ENCODE measurements at places on chromosomes 1 and 21. TPM values are rescaled to one million over a fixed set of nuclear protein-coding genes. Genes with fewer than 3 reads are reported as not detected.
A peak's percentile ranks its signal among the peaks of the same experiment; 100 is the strongest.

- ATAC-seq, result no peak
These were observed 86.6 kb upstream of the ERRFI1 start for GRCh38 chr1:8112611-8113261.

Gene CFHR2
- not detected for total RNA-seq

Gene HRNR
- not detected for total RNA-seq

DNA sequence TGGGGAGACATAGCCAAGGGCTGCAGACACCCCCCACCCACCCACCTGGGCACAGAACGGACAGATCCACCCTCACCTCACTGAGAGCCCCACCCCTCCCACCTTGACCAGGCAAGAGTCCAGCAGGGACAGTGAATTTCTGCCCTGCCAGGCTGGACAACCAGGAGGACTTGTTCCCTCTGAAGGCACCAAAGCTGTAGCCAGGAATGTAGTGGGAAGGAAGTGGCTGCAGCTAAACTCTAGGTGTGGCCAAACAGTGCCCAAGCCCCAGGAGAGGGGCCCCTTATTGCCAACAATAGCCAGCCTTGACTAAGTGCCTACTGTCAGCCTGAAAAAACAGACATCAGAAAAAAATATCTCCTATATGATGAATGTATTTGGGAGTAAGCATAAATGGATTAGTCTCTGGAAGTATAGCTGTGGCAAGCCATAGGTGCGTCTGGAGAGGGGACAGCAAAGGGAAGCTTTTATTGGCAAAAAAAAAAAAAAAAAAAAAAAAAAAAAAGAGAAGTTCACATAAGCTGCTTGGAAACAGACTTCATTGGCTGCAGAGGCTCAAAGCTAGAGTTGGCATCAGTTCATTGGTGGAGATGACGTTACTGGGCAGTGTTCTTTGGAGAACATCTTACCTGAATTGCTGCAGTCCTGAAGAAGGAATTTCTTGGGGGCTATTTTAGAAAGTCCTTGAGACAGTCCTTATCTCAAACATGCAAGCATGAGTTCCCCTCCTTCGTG is 64.1 kb upstream of the TMEM51 start:
- no peak for ATAC-seq

DNA sequence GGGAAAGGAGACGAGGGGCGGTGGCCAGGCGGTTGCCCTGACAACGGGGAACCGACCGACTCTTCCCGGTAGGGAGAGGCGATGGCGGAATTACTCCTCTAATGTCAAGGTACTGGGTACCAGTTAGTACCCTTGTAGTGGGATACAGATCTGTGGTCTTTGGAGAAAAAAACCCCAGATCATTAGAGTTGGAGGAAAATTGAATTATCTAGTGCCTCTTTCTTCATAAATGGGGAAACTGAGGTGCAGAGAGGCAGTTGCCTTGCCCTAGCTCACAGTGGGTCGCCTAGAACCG is 545 bp upstream of the PEF1 start:
- ATAC-seq, result no peak

Gene PRKAA2
- total RNA-seq, result 63.3 TPM

Gene OLFML3
- 64.6 TPM for total RNA-seq

- ATAC-seq, result no peak
These were observed 13.2 kb upstream of the VCAM1 start for GRCh38 chr1:100706296-100706695.

DNA sequence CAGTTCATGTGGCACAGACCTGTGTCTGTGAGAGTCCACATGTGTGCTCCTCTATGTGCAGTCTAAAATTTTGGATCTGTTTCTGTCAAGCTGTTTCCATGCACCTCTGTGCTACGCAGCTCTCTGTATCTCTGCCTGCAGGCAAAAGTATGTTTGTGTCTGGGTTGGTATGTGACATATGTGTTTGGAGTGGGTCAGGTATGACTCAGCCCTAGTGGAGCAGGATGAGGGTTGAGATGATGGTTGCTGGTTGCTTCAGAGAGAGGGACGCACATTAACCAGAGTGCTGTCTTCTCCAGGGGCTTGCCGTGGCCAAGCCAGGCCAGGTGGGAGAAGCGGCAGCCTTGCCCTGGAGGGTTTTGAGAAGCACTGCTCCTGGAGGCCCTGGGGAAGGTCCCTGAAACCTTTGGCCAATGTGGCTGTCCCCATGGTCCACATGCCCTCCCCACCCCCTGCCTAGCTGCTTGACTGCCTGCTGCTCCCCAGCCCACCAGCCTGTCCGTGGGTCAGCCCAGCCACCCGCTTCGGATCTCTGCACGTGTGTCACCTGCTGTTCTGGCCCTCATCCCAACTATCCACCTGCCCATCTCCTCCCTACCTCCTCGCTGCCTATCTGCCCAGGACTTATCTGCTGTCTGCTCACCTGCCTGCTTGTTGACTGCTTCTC is 4.1 kb upstream of the EVA1B start:
- ATAC-seq, result no peak

DNA sequence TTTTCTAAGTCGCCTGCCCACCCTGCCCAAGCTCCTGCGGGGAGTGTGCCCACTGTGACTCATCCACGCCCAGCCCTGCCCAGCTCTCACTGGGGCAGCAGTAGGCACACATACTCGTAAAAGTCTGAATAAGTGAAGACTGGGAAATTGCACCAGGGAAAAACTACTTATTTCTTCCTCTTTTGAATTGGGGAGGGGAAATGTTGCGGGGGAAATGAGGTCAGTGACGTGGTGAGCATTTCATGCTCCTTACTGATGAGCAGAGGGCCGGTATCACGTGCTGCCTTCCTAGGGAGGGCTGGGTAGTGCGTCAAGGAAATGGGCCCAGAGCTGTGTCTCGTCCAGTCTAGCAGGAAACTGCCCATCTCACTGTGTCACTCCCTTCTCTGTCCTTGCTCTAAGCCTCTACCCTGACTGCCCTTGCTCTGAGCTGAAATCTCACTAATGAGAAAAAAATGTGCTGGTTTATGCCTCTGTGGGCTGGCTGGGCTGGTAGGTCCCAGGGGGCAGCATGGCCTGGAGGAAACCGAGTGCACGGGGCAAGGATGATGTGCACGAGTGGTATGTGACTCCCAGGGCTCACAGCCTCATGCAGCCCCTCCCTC is 13.5 kb upstream of the TNFRSF1B start:
- ATAC-seq, result peak; percentile 80

Gene RORC
- total RNA-seq, result not detected

Gene HSD3B1
- total RNA-seq, result not detected

Gene CLDN8
- 2.1 TPM for total RNA-seq

Gene USH2A
- not detected for total RNA-seq

DNA sequence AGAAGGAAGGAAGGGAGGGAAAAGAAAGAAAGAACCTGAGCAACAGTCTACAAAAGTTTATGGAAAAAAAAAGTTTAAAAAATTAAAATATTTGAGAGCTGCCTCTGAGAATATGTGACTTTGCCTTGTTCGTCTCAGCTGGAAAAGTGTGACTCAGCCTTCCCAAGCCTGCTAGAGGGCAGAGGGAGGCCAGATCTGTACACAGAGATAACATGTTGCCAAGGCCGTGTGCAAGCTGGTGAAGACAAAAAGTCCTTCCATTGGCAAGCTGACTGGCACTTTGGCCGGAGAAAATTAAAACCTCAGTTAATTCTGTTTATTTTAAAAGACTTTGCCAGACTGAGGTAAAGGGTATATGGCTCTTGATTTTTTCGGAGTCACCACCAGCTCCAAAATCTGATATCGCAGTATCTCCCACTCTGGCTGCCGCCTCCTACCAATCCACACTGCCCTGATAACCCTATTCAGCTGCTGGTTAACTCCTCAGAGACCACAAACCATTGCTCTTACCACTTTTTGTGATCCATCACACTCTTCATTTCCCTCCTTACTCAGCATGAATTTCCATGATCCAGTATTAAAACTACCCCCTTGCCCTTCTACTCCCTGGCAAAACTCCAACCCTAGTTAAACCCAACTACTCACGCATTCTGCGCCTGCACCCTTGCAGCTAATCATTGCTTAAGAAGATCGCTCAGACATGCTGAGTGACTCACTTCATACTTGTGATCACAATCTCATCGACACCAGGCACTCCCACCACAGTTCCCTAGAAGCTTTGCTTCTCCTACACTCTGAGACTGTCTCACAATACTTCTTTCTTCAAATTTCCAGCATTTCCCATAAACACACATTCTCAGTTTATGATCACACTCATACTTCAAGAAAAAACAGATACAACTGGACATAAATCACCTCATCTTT is 5.7 kb upstream of the PPP1R15B start:
- ATAC-seq, result peak; percentile 79

DNA sequence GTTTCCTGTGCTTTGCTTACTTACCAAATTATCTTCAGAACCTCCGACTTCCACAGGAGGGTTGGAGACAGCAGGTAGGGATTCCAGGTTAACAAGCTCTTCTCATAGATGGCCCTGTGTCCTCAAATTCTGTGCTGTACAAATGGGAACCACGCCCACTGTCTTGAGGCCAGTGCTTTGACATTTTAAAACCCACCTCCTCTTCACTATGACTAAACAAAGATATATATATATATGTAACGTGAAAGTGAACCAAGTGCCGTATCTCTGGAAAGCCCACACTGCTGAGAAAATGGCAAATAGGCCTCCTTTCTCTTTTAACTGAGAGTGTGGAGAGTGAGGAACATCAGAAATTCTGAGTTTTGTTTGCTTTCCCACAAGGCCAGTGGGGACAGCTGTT is 99.6 kb downstream of the ZBTB18 start:
- no peak for ATAC-seq

DNA sequence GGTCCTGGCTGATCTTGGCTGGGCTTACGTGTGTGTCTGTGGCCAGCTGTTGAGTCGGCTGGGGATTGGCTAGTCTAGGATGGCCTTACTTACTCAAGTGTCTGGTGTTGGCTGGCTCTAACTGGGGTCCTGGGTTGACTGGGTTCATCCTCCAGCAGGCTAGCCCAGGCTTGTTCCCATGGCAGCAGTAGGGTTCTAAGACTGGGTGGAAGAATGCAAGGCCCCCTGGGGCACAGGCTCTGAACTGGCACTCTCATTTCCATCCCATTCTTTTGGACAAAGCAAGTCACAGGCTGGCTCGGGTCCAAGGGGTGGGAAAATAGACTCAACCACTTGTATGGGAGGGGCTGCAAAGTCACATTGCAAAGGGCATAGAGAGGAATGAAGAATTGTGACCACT is 7.9 kb upstream of the OPRD1 start:
- ATAC-seq, result no peak

DNA sequence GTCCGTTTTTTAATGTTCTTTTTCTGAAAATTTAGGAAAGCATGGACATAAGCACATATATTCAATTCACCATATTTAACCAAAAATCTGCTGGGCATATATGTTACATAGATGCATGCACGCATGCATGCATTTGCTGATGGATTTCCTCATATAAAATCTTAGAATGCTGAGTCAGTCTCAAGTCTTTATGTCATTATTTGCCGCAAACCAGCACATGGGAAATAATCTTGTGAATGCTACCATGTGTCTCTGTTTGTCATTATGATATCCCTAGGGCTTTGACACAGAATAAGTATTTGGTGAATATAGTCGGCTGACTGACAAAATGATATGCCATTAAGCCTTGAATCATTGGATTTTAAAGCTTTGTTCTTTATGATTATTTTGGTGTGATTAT is 776.5 kb downstream of the KCNT2 start:
- no peak for ATAC-seq

Gene DNAI4
- total RNA-seq, result 10.1 TPM

DNA sequence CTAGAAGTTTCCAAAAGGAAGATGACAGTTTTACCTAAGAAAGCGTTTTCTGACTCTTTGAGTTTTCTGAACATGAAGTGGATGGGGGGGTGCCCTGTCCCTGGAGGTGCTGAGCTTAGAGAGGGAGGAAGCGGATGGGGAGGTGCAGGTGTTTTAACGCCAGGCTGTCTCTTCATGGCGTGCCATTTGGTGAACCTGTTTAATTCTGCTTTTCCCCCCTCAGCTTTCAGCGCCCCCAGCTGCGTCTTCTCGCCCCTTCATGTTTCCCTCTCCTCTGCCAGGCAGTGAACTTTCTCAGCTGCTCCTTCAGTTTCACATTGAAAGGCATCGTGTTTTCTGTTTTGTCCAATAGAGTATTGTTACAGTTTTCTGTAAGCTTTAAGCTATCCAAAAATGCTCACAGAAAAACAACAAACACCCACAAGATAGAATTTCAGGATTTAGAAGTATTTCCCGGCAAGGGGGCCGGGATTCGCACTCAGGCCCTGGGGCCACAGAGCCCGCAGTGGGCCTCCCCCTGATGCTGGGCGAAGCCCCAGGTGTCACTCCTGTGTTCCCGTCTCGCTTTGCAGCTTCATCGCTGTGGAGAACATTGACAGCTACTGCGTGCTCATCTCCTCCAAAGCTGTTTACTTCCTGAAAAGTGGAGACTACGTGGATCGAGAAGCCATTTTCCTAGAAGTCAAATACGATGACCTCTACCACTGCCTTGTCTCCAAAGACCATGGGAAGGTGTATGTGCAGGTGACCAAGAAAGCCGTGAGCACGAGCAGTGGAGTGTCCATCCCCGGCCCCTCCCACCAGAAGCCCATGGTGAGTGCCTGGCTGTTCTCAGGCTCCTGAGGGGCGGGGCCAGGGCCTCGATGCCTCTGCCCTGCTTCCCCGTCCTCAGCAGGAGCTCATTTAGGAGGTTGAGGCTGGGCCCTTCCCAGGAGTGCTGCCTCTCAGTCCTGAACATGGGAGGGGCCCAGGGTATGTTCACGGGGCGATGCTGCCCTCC is 111.4 kb downstream of the DHRS3 start:
- no peak for ATAC-seq

DNA sequence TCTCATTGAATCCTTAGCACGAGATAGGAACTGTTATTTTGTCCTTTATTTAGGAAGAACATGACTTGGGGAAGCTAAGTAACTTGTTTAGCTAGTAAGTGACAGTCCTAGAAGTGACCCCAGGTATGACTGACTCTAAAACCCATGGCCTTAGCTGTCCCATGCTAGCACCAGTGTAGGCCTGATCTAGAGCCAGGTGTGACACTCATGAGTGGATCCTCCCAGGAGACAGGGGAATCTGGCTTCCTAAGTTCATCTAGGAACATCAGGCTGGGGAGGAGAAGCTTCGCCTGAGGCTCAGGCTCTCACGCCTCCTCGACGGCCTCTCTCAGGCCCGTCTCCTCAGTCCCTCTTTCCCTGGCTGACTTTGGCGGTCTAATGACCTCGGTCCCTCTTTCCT is 31.2 kb downstream of the CD48 start:
- ATAC-seq, result no peak
